ENCODE measurements at places on chromosomes 1 and 21.

DNA sequence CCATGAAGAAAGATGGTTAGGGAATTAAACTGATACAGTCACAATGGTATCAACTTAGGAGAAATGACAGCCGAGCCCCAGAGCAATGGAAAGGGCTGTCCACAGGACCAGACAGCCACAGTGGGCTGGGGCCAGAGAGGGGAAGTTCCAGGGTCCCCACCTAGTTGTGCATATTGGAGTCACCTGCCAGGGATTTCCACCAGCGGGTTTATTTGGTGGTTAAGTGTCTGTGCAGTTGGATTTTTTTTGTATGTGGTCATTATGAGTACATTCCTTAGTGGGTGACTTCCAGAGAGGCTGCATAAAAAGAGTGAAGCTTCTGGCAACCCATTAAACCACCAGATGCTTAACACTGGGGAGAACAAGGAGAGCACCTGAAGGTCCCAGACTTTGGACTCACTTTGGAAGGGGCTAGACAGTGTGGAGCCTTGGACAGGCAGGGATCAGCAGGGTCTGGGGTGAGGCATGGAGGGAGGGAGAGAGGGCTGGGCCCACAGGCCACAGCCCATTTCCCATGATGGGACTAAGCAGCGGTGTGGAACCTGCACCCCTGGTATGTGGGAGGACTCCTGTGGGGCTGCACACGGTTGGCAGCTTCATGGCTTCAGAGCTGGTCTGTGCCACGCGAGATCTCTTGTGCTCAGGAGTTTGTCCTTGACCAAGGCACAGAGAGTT lies 7.8 kb upstream of the PTTG1IP start:
- DNase-seq: no peak

DNA sequence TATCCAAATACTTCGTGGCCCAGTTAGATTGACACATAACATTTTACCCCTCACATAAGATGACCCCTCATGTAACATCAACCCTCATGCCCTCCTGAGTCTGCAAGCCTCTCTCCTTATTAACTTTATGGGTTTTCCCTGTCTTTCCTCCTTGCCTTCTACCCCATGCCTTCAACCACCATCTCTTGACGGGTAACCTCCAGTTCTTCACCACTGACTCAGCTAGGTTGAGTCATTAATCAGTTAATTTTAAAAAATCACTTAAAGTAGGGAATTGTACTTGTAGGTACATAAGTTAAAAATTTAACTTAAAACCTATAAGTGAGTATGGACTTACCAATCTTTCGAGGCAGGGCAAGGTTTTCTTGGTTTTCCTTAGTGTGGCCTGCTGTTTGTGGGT lies 330.7 kb downstream of the CAMTA1 start:
- no peak for DNase-seq

DNA sequence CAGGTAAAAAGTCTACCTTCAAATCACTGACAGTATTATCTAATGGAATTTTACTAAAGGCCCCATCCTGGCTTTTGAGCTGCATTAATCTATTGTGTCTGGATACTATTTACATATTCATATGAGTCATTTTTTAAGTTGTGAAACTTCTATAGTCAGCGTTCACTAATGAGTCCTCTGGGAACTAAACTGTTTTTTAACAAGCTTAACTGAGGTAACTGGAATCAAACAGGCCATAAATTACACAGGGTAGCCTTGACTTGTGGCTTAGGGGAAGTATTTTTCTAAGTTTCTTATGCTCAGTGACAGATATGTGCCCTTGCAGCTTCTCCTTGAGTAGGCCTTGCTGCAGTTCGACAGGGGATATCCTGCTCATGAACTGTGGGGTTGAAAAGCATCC lies 68.8 kb downstream of the JMJD4 start:
- no peak for DNase-seq

DNA sequence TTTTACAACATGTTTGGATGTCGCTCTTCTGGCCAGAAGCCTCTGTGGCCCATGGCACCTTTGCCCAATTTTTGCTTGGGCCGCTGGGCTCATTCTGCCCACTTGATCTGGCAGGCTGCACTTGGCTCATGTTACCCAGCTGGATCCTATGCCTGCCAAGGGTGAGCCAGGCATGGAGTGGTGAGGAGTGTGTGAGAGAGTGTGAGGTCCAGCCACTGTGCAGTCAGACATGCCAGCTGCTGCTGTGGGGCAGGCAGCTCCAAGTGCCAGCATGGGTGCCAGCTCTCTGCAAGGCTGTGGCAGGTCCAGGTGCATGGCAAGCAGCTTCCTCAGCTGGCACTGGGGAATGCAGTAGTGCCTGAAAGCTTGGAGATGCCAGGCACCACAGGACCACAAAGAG lies 71.0 kb downstream of the EBNA1BP2 start:
- no peak for DNase-seq

GRCh38 chr1:218369688-218370511 lies 24.8 kb downstream of the TGFB2 start:
- DNase-seq: no peak

DNA sequence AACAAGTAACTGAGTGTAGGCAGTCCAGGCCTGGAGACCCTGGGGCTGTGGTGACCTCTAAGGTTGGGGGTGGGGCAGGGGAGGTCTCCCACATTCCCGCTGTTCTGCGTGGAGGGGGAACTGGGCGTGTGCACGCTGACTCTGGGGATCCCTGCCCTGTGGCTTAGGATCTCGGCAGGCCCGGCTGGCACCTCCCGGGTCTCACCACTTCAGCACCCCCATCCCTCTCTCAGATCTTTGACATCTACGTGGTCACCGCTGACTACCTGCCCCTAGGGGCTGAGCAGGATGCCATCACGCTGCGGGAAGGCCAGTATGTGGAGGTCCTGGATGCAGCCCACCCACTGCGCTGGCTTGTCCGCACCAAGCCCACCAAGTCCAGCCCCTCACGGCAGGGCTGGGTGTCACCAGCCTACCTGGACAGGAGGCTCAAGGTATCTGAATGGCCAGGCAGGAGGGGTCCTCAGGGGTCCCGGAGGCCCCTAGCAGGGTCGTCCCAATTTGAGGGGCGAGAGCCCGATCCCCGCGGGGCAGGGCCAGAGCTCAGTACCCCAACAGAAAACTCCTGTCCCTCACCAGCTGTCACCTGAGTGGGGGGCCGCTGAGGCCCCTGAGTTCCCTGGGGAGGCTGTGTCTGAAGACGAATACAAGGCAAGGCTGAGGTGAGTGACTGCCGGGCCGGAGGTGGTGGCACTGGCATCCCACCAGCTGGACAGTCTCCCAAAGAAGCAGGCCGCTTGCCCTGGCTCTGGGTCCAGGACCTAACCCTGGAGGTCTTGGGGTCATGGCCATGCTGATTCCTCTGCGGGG lies 68.7 kb downstream of the TRIM11 start:
- no peak for DNase-seq

- no peak for DNase-seq
Observed at GRCh38 chr1:178150610-178151009, 56.7 kb downstream of the RASAL2 start.

GRCh38 chr1:39689214-39689613 lies 2.0 kb downstream of the HPCAL4 start:
- DNase-seq: no peak

DNA sequence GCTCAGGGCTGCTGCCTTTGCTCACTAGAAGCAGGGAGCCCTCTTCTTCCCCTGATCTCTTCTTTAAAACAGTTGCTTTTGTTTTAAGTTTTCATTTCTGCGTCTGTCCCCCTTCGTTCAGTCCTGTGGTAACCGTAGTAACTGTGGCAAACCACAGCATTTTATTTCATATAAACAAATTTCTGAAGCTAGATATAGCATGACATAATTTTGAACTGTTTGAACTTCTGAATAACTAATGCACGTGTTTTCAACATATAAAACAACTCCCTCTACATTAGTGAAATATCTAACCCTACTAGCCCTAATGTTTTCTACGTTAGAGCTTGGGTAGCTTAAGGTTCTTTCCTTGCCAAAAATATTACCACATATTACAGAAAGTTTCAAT lies 104.6 kb downstream of the DISP1 start:
- no peak for DNase-seq

- no peak for DNase-seq
Observed at GRCh38 chr21:45330075-45330781, 42.5 kb upstream of the POFUT2 start.

DNA sequence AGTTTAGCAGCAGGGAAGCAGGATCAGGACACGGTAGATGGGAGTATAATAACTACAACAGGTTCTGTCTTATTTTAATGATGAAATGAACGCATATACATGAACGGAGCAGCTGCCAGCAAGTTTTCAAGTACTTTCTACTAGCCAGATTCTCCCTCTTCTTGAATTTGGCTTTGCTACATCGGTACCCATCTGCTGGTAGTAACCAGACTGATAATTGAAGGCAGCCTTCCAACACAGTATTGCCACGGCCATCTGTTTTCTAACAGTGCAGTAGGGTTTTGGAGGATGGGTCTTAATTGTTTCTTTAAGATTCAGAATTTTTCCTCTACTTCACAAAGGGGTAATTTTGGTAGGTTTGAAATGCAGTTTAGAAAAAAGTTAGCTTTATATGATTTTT lies 33.4 kb downstream of the CENPF start:
- no peak for DNase-seq

- DNase-seq: no peak
Observed at GRCh38 chr1:247468481-247469140, 10.7 kb upstream of the OR2B11 start.

DNA sequence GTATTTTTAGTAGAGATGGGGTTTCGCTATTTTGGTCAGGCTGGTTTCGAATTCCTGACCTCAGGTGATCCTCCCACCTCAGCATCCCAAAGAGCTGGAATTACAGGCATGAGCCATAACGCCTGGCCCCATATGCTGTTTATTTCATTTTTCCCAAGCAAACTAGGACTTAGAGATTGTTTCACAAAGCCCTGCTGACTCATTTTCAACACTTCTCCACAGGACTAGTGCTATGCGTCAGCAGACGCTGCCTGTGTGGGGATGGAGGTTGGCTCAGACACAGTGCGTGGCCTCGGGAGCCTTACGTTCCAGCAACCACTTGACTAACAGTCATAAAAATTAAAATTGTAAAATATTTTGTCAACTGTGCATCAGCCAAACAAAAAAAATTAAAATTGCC lies 22.7 kb downstream of the PKNOX1 start:
- no peak for DNase-seq

GRCh38 chr1:54384918-54385726 lies 21.1 kb downstream of the SSBP3 start:
- DNase-seq: no peak

DNA sequence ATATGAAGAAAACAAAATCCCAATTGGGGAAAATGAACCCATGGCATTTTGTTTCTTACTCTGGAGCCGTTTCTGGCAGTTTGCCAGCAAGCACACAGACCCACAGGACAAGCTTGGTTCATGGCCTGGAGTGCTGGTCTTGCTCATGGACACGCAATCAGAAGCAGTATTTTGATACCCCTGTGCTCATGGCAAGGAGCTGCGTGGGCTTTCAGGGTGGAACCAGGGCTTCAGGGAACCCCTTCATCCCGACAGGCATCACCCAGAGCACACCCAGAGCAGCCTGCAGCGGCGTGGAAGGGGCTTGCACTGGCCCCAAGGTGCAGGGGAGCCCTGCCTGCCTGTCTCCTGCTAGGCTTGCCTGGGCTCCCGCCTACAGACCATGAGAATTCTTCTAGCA lies 45.4 kb upstream of the PCBP3 start:
- no peak for DNase-seq

DNA sequence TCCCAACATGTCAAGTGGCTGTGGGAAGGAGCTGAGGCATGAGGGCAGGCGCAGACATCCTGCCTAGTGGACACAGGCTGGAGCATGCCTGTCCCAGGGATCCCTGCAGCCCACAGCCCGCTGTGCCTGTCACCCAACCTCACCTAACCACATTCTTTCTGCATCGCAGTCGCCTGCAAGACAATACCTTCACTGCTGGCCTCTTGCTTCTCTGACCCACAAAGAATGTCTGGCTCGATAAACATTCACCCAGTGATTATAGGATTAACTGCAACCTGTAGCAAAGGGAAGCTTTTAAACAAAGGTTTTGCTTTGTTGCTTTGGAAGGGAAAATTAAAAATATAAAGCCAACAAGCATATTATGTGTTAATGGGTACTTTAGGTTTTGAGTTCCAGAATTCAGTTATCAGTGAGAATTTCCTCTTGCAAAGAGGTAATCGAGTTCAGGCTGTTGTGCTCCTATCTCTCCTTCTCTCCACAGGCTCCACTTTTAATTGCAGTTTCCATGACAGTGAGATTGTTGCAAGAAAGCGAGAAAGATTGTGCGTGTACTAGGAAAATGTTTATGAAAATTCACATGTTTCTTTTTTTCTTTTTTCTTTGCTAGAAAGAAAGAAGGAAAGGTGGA lies 40.0 kb upstream of the ZNF648 start:
- no peak for DNase-seq

DNA sequence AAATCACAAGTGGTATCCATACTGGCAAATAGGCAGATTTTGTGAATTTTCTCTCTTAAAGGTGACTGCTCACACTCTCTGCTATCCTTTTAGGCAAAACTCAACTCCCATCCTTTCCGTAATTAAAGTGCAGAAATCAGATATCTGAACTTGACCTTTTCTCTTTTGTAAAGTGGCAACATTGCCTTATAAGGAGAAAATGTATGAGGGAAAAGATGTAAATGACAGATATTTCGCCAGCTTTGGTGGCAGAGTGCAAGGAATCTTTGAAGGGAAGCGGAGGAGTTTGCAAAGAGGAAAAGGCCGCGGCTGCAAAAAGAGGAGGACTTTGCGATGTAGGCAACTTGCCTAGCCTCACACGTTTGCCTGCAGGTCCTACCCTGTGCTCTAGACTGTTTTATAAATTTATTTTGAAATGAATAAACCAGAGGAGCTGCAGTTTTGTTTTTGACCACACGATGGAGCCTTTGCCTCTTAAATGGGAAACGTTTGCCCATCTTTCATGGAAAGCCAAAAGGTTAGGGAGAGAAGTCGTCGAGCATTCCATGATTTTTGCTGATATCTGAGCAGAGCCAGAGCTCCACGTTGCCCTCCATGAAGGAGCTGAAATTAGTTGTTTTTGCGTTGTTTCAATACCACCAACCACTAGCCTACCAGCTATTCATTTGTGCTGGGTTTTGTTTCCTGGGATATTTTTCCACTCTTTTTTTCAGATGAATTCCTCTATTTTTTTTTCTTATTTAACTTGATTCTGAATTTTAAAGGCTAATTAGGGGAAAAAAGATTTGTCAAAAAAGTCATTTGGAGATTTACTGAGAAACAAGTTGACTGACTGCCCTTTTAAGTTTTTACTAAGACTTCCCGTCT lies 242.3 kb downstream of the LMX1A start:
- peak; percentile 71 for DNase-seq

- DNase-seq: no peak
Observed at GRCh38 chr1:48841966-48842365, 65.3 kb upstream of the BEND5 start.

DNA sequence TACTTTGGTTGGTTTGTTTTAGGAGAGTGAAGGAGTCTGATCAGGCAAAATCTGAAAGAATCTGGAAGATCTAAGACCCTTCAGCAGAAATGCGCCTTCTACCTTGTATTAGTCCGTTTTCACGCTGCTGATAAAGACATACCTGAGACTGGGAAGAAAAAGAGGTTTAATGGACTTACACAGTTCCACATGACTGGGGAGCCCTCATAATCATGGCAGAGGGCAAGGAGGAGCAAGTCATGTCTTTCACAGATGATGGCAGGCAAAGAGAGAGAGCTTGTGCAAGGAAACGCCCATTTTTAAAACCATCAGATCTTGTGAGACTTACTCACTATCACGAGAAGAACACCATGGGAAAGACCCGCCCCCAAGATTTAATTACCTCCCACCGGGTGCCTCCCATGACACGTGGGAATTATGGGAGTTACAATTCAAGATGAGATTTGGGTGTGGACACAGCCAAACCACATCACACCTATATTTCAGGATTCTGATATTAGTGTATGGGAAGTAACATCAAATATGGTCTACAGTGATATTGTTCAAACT lies 99.3 kb downstream of the GLUL start:
- no peak for DNase-seq

GRCh38 chr1:17725811-17726582 lies 29.1 kb upstream of the ACTL8 start:
- DNase-seq: no peak
